ENCODE measurements at places on chromosomes 3 and 15.
A peak's percentile ranks its signal among the peaks of the same experiment; 100 is the strongest.

DNA sequence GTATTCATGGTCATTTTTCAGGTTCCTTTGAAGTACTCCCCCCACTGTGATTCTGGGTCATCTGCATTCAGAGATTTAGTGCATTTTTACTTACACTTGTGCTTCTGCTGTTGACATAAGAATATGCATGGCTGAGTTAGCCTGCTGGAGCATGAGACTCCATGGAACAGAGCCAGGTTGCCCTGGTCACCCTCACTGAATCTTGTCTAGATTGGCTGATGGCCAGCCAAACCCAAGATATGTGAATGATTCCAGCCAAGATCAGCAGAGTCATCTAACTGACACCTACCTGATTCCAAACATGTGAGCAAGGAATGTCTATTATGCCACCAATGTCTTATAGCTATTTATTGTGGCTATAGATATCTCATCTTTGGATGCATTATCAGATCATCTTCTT is 25.1 kb downstream of the DTWD1 start:
- peak; percentile 74 for DNase-seq

GRCh38 chr15:33310481-33311311 is at the start of gene RYR3:
TSS of gene RYR3 (plus strand) at chr15:33310967. CDS start at chr15:33311046, 79 bp downstream.
- DNase-seq: no peak

DNA sequence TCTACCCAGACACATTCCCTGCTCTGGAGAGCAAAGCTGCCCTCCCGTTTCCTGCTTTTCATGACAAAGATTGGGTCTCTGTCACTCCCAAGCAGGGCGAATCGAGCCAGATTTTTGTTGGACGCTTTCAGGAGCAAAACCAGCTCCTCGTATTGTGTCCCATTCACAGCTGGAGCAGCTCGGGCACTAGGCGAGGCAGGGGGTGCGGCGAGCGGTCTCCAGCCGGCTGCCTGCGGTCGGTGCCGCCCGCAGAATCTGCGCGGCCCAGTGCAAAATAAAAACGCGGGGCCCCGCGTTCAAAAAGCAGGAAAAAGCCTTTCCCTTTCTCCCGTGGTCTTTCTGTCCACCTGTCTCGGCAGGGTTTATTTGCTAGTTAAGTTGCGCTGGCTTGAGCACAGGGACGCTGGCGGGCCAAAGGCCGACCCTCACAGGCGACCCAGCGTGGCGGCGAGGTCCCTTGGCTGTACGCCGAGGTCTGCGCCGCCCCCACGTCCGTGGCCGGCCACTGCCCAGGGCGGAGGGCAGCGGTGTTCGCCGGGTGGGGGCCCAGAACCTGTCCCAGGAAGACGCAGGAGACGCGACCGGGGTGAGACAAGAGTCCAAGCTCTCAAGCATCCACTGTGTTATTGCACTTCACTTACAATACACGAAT is 71.2 kb downstream of the CYP19A1 start:
- DNase-seq: no peak

DNA sequence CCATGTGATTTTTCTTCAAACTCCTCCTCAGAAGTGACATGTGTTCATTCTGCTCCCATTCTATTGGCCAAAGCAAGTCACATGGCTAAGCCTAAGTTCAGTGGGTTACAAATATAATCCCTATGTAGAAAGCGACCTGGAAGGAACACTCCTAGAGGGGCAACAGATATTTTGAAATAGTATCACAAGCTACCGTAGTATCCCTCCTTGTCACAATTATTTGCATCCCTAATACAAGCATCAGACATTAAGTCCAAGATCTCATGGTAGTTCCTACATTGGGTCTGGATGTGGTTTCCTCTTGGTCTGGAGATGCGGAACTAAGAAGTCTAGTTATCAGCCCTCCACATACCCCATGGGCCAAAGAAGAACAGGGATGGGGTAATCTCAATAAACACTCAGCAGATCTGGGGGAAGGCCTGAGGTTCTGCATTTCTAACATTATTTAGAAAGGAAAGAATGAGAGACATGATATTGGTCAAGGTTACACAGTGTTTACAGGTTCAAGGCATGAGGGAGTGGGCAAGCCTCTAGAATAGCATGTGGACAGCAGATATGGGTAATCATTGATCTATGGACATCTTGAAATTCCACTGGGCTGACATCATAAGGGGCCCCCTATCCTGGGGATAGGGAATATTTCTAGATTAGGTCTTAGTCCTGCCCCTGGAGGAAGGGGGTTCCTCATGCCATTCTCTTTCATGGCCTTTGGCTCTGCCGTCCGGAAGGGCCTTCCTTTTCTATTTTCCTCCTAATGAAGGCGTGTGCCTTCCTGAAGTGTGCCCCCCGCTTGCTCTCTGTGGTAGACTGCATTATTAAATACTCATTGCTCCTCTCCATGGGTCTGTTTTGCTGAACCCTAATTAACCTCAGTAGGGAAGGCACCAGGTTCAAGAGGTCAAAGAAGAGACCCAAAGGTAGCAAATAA is 17.8 kb upstream of the ABHD2 start:
- no peak for DNase-seq

- peak; percentile 12 for DNase-seq
These were observed 10.3 kb upstream of the RFTN1 start for GRCh38 chr3:16523778-16524177.

DNA sequence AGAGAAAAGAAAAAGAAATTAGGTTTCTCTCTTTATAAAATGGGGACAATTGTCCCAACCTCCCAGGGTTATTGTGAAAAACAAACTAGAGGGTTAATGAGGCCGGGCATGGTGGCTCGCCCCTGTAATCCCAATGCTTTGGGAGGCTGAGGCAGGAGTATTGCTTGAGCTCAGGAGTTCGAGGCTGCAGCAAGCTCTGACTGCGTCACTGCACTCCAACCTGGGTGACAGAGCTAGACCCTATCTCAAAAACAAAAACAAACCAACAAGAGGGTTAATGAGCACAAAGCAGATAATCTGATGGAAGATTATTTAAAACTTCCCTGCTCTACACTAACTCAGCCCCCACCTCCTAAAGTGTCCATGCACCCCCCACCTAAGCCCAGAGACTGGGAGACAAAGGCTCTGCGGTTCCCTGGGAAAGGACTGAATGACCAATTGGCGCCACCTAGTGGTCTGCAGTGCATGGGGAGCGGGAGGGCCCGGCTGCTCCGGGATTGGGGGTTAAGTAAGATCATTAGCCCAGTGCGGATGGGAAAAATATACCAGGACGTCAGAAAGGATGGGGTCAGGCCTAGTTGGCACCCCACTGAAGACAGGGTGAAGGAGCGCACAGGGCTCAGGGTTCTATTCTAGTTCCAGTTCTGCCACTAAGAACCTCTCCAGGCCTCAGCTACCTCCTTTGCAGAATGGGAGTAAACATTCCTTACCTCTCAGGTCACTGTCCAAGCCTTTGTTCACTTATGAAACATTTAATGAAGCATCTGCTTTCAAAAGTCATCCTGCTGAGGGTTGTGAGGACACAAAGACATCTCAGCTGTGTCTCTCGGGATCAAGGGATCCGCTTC is 15.6 kb downstream of the PIF1 start:
- peak; percentile 64 for DNase-seq
